ENCODE measurements at places on chromosomes 7 and 10.

GRCh38 chr10:7186387-7187018 is 224.3 kb downstream of the SFMBT2 start:
- DNase-seq, result no peak

DNA sequence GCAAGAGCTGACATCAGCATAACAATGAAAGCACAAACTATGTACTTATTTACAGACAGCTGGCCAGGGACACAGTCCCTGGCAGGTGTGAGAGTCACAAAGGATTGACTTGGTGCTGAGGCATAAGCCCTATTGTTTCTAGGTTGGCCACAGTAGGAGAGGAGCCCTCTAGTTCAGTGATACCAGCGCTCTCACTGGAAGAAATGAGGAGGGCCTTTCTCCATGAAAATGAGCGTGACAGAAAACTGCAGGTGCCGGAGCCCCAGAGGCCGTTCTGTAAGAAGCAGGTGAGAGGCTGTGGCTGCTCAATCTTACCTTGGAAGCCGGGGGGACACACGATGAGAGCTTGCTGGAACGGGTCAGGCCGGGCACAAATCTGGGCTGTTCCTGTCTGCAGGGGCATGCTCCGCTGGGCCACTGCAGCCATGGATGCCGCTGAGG is 90.5 kb downstream of the CLEC2L start:
- no peak for DNase-seq

- DNase-seq, result no peak
Measured at GRCh38 chr10:62116896-62117295, 151.7 kb downstream of the RTKN2 start.

- no peak for DNase-seq
Measured at GRCh38 chr7:47266131-47266706, 315.7 kb downstream of the TNS3 start.

DNA sequence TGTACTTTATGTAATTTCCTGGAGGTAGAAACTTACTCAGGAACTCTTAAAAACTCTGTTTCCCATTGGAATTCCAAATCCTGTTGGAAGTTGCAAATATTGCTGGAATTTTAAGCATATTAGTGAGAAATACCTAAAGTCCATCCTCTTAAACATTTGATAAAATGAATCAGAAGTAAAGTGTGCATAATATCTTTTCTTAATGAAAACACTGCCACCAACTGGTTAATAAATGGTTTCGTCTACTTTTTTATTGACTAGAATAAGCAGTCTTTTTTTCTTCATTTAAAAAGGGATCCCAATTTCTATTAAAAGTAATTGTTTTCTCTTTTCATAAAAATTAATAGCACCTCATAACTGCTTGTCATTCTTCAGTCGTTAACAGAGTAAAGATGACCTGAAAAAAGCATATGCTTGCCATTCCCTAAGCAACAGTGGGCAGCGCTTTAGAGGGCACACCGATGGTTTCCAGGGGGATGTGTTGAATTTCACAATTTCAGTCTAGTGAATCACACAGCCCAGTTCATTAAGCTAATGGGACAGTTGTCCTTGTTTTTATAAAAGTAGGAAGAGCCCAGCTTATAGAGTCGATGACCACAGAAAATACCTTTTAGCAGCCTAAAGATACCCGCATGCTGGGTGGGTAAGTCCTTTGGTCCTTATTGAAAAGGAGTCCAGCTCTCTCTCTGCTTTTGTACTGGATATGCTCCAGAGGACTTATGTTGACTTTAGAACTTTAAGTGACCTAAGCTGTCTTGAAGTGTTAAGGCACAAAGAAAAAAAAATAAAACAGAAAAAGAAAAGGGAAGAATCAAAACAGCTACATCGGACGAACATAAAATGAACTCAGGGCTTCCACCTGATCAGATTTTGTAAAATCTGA is 28.5 kb downstream of the NPS start:
- no peak for DNase-seq

DNA sequence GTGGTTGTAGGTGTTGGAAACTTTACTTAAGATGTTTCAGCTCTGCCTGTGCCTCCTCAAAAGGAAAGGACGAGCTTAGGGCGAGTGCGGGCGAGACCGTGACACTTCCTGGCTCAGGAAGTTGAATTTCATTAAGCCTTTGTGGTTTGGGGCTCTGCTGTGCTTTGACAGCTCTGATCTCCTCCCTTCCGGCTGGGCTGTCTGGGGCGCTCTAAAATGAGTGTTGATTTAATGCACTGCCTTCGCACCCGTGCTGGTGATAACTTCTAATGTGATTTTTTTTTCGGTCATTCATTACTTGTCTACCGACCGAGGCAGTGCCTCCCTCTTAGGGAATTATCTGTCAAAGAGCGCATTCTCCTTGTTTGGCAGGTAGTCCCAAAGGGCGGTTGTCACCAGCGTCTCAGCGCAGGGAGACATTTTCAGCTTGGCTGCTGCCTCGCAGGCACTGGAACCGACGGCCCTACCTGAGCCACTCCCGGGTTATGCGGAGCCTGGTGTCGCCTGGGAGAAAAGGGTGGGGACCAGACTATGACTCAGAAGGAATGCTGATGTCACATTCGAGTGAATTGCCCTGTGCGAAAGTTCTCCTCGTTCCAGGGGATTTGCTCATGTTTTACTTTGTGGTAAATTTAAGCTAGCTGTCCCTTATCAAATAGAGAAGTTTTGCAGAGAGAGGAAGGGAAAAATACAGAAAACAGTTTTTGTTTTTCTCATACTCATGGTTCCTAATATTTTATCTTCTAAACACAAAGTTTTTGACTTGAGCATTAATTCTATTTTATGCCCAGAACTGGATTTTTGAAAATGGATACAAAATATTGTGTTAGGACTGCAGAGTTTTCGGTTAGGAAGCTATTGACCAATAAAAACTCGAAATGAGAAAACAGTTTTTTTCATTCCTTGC is 920 bp downstream of the TES start:
- DNase-seq, result peak; percentile 78

GRCh38 chr7:159197066-159197975 is 52.7 kb upstream of the VIPR2 start:
- DNase-seq, result no peak

GRCh38 chr7:150716368-150716767 is at the start of gene GIMAP1:
Gene GIMAP1, plus strand, starts transcription at chr7:150716613. Its CDS starts 2,435 bp downstream, at chr7:150719048.
- DNase-seq, result no peak

GRCh38 chr10:65501259-65501658 is 1424.6 kb upstream of the LRRTM3 start:
- DNase-seq, result no peak

GRCh38 chr7:91180746-91181145 is 83.5 kb upstream of the FZD1 start:
- no peak for DNase-seq

DNA sequence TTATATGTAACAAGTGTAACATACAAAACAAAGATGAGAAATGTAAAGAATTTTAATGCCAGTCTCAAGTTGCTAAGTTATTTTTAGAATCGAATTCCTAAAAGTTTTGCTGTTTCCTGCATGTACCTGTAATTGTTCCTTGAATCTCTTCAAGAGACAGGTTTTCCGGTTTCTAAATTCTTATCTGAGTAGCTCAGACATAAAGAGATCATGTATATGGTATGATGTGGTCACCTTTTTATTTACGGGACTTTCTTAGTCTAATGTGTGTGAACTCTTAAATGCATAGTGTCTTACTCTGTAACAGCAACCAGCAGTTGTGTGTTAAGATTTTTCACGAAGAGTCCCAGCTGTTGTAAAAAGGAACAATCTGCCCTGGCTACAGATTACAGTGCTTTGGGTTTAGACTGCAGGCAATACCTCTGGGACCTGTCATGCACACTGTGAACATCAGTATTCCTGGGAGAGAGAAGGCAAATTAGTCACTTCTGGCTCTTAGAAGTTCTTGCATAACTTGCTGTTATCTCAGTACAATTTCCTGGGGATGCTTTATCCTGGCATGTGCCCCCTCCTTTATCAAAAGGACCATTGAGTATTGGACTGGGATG is 263.4 kb downstream of the BICC1 start:
- no peak for DNase-seq

DNA sequence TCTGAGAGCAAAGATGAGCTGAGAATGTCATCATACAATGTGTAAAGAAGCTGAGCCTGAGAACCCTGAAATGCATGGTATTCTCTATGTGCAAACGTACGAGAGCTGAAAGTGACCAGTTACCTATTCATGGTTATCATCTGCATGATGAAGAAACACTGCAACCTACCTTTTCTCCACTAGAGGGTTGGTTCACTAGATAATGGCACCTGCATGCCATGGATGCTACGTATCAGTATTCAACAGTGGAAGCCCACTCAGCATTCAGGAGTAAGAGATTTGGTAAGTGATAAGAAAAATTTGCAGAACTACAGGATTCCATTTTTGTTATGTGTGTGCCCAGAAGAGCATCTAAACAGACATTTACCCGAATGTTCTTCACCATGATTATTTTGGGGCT is 145.4 kb downstream of the PTPRN2 start:
- no peak for DNase-seq

DNA sequence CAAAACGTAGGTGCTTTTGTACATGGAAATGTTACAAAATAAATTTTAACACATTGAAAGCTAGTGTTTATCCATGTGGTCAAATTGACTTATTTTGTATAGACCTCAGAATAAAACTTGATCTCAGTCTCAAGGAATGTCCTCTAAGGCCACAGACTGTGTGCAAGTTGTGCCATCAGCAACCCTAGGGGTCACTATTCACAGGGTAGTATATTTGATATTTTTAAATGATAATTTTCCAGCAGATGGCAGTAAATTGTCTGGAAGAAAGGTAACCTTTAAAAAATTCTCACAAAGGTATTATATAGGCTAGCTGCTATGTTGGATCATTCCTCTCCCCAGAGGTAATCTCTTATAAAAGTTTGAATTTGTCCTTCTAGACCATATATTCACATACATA is 12.9 kb upstream of the SNX10 start:
- DNase-seq, result no peak

GRCh38 chr10:133467286-133467911 is 13.7 kb downstream of the SCART1 start:
- DNase-seq, result no peak

- peak; percentile 6 for DNase-seq
Measured at GRCh38 chr10:34637418-34637911, 177.6 kb downstream of the PARD3 start.

GRCh38 chr10:10772411-10772810 is 245.3 kb upstream of the CELF2 start:
- DNase-seq, result no peak

GRCh38 chr7:108308903-108309302 is 147.3 kb downstream of the NRCAM start:
- no peak for DNase-seq

GRCh38 chr10:43930777-43931176 is 282.1 kb upstream of the ZNF32 start:
- no peak for DNase-seq

DNA sequence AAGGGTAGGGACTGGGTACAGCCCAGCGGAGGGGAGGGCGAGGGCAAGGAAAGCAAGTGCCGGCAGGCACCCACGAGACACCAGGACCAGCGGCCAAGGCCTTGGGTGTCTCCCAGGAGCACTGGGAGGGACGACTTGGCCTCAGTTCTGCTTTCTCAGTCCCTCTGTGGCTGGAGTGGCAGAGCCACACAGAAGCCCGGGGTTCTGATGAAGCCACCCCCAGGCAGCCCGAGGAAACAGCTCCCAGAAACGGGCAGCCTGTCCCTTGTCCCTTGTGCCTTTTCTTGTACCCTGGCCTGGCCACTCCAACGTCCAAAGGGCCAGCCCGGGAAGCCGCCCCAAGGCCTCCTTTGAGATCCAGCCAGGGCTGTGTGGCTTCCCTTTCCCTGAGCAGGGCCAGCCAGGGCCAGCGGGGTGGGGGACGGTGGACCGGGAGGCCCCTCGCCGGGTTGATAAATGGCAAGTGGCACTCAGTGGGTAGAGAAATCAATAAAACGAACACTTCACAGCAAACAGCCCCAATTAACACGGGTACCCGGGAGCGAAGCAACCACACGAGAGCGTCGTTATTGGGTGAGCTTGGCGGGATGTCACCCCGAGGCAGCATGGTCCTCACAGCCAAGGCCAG is 69.8 kb upstream of the GNA12 start:
- no peak for DNase-seq

- no peak for DNase-seq
Measured at GRCh38 chr7:4738711-4739527, 36.5 kb upstream of the AP5Z1 start.

GRCh38 chr7:17041324-17041723 is 159.5 kb upstream of the AGR3 start:
- no peak for DNase-seq

GRCh38 chr7:2808891-2809665 is 35.0 kb downstream of the GNA12 start:
- no peak for DNase-seq

GRCh38 chr10:8183241-8183704 is 128.8 kb downstream of the GATA3 start:
- no peak for DNase-seq

- DNase-seq, result no peak
Measured at GRCh38 chr7:9890092-9890491, 1083.6 kb upstream of the PHF14 start.

GRCh38 chr7:76086070-76086469 is 38.2 kb downstream of the MDH2 start:
- DNase-seq, result no peak

DNA sequence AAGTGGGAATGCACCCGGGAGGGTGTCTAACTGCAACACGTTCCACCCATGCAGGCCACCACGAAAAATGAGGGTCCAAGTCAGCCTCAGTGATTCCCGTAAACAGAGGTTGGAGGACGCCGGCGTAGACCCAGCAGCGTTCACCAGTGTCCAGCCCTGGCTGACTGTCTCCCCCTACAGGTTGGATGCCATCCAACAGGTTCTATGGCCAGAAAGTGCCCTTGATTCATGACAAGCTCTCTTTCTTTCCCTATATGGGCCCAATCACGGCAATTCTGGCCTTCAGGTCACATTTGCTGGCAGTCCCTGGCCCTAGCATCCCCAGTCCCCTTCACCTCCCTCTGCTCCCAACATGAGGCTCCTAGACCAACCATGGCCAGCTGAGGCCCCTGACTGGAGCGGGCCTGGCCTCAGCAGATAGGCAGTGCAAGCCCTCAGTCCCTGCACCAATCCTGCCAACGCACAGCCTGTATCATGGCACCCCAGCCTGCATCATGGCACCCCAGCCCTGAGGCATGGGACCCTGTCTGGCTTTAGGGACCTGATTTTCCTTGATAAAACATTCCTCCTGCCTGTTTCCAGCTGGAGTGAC is 227.4 kb downstream of the GRID1 start:
- DNase-seq, result peak; percentile 20

GRCh38 chr7:29479301-29480200 is 84.1 kb upstream of the PRR15 start:
- DNase-seq, result no peak

- no peak for DNase-seq
Measured at GRCh38 chr7:92636018-92636560, 45.9 kb upstream of the FAM133B start.

DNA sequence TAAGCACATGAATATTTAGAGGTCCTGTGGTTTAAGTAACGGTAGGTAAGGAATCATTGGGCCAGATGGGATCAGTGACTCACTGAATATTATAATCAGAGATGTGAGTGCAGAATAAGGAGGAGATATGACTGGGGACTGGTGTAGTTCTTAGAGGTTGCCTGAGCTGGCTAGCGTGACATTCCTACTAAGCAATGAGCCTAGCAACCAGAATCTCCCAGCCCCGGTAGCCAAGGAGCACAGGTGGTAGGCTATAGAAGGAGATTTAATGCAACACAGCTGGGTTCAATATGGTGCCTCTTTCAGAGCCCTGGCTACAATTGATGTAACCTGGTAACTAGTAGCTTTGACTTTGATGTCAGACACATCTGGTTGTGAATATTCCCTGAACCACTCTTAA is 641.6 kb downstream of the AUTS2 start:
- no peak for DNase-seq

- DNase-seq, result no peak
Measured at GRCh38 chr10:3154666-3155065, 17.9 kb downstream of the PITRM1 start.
